Tibial nerve (tissue), 4 donors: ENCODE measurements at places on chromosomes 1 and 21. TPM values are rescaled to one million over a fixed set of nuclear protein-coding genes. Genes with fewer than 3 reads are reported as not detected.

Gene MORC3
- 40.2 TPM for total RNA-seq

Gene FCRL6
- 2.2 TPM for total RNA-seq

- no peak for DNase-seq
Observed at GRCh38 chr1:110348771-110349170, 9.6 kb downstream of the RBM15 start.

- no peak for DNase-seq
Observed at GRCh38 chr1:21499283-21499950, 9.8 kb upstream of the ALPL start.

Gene OR10Z1
- not detected for total RNA-seq

- DNase-seq: no peak
Observed at GRCh38 chr1:161153176-161153575, 602 bp upstream of the UFC1 start.

Gene MYBPHL
- total RNA-seq: not detected
